Skeletal muscle cell (primary cell): ENCODE measurements at places on chromosomes 3 and 15.

- no peak for DNase-seq
These were observed 1.4 kb downstream of the TOMM70 start for GRCh38 chr3:100399341-100400071.

DNA sequence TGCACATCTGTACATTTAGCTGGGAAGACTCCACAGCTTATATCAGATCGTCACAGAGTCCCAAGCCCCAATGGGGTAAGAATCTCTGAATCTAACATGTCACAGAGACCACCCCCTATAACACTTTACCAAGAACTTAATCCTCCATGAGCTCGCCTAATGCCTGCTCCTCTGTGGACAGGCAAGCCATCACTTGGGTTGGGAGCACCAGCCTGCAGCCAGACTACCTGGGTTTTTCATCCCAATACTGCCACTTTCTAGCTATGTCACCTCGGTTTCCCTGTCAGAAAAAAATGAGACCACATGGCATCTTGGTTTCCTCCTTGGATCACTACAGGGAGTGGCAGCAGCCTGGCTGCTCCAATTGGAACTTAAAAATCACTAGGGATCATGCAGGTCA is 277.9 kb upstream of the TLE3 start:
- no peak for DNase-seq

DNA sequence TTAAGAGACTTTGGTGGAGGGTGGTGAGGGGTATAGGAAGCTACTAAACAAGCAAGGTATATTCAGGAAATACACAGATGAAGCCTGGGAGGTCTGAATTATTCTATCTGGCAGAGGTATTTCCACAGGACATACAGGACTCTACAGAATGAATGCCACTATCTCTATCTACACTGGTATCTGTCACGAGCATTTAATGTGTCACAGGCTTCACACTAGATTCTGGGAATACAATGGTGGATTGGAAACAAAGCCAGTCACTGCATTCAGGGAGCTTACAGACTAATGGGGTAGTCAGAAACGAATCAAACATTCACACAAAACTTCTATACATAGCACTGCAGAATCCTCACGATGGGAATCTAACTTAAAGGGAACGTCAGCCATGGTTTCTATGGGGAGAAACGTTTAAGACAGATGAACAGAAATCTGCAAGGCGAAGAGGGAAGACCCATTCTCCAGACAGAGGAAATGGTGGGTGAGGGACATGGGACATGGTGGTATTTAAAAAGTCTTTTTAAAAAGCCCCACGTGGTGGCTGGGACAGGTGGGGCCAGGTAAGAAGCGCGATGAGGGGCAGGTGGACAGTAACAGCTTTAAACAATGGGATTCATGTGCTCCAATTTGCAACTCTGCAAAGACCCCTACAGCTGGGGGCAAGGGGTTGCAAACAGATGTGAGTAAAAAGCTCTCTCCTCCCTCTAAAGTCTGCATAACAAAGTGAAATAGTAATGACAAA is 16.5 kb downstream of the LRIG1 start:
- no peak for DNase-seq

DNA sequence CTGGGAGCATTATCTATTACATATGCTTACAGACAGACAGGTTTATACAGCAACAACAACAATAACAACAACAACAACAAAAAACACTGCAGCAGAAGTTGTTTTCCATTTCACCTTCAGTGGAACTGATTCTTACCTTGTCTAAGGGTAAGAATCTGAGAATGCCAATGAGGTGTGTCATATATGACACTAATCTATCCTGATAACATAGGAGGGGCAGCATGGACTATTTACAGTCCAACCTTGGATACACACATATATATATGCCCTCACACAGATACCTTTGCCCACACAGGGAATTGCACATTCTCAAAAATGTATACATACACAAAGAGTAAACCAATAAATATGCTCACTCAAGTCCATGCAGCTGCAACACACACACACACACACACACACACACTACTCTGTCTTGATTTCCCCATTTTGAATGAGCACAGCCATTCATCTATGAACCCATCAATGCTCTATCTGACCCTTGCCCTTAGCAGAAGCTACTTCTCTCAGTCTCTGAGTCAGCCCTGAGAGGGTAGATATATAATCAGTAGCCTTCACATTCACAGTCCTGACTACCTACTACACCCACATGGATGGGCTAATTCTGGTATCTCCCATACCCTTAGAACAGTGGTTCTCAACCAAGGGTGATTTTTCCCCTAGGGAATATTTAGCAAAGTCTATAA is 9.7 kb upstream of the TRANK1 start:
- no peak for DNase-seq

GRCh38 chr15:94366781-94367180 is 135.4 kb downstream of the MCTP2 start:
- no peak for DNase-seq

DNA sequence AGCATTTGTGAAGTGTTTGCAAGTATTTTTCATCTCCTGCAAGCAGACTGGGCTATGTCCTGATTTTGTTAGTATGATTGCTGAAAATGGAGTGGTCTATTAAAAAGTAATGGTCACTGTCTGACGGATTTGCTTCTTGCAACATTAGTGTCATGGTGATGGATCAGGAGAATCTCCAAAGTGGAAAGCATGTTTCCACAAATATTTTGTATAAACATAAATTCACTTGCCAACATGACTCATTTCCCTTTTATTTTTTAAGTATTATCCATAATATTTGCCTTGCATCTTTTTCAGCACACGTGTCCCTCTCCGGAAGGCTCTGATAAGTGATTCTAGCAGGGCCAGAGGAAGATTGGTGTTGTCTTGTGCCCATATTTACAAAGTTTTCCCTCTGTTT is 27.4 kb upstream of the CACNA2D3 start:
- DNase-seq: no peak

DNA sequence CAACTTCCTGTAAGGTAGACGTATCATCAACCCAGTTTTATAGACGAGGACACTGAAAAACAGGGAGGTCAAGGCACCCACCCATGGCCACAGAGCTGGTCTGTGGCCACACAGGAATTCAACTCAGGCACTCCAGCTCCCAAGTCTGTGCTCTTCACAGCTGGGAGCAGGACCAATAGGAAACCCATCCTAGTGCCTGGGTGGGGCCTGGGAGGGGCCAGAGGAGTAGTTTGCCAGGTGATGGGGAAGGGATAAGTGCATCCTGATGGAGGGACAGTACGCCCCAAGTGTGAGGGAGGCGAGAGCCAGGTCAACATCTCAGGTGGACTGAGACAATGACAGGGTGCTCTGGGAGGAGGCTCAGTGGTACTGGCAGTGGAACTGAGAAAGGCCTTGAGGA is 22.0 kb downstream of the KIF9 start:
- no peak for DNase-seq

DNA sequence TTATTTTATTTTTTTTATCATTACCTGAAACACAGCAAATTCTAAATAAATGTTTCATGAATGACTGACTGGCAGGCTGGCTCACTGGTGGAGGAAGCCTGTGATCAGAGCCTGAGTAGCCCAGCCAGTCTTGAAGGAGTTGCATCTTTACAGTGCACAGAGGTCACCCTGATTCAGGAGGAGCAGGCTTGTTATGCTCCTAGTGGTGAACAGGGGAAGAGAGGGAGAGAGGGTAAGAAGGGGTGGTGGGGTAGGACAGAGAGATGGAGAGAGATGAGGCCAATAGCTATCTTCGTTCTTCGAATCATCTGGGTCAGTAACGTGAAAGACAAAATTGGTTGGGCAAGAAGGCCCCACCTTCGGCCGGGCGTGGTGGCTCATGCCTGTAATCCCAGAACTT is 202.6 kb upstream of the MCTP2 start:
- no peak for DNase-seq

GRCh38 chr15:58931987-58932588 is 1.4 kb downstream of the SLTM start:
- DNase-seq: no peak

DNA sequence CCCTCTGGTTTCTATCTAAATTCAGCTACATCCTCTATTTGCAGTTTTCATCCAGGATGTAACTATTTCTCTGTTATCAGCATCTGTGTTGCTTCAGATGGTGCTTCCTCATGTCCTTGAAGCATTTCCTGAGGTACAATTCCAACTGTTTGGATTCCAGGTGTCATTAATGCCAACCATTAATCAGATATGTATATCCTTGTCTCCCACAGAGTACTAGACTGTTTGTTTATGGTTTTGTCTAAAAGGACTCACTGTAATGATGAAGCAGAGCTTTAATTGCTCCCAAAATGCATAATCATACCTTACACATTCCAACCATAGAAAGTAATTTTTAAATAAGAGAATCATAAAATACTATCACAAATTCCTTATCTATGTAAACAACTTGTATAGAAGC is 288.5 kb upstream of the MME start:
- DNase-seq: no peak

- no peak for DNase-seq
These were observed 210.0 kb upstream of the IGF1R start for GRCh38 chr15:98438326-98438725.

DNA sequence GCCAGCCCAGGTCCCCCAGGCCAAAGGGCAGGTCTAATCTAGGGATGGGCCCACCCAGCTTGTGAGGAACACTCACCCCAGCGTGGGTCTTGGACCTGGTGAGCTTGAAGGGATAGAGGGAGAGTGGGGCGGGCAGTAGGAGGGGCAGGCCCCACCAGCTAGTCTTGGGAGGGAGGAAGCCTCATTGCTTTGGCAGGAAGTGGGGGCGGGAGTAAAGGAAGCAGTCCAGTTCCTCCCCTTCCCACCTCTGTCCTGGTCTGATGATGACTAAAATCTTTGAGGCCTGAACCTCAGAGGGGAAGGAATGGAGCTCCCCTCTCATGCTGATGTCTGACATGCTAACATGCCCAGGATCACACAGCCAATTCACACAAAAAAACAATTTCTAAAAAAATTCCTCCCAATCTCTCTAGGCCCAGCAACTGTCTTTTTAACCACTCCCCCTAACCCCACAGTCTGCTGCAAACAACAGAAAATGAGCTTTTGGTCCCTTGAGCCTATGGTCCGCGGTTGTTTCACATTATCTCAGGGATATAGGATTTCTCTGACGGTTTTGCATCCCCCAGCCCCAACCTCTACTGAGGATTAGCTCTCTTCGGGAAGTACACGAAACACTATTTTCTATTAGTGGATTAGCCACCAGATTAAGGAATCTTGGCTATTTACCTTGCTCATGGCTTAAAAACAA is 30.7 kb upstream of the DUSP7 start:
- peak; percentile 22 for DNase-seq

DNA sequence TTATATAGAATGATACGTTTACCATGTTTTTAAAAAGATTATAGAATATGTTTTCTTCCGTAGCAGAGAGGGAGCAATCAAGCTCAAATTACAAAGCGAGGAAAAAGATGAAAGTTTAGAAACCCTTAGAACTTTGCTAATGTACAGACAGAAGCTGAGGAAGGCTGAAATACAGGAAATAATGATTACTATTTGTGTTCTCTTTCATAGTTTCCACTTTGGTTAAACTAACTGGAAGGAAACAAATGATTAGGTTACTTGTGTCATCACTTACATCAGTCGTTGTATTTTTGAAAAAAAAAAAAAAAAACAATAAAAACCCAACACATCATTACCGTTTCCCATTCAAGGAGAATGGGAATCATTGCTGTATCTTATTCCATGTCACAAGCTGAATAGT is 337.8 kb upstream of the CBLB start:
- no peak for DNase-seq

GRCh38 chr15:61299075-61299763 is 70.1 kb upstream of the RORA start:
- no peak for DNase-seq

- DNase-seq: no peak
These were observed 159.1 kb downstream of the AKAP13 start for GRCh38 chr15:85539491-85539890.

- DNase-seq: no peak
These were observed 219.5 kb upstream of the CBLB start for GRCh38 chr3:106088304-106088703.

GRCh38 chr3:97694876-97695275 is 69.7 kb upstream of the ARL6 start:
- DNase-seq: no peak

- DNase-seq: no peak
These were observed 33.9 kb upstream of the IREB2 start for GRCh38 chr15:78404125-78404524.

DNA sequence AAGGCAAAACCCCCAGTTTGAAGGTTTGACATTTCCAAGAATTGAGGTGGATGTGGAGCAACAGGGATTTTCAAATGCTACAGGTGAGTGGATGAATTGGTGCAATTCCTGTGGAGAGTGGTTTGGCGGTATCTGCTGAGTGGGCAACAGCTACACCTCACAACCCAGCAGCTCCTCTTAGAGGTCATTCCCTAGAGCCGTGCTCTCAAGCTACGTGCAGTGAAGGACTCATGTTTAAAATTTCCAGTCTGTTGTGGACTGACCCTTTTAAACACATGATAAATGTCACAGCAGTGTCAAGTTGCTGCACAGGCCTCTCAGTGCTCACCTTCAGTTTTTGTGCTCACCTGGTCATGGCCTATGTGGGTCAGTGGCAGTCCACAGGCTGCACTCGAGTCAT is 9.5 kb downstream of the C3orf20 start:
- no peak for DNase-seq

- peak; percentile 92 for DNase-seq
These were observed 85.6 kb downstream of the NEDD4 start for GRCh38 chr15:55907797-55908196.

DNA sequence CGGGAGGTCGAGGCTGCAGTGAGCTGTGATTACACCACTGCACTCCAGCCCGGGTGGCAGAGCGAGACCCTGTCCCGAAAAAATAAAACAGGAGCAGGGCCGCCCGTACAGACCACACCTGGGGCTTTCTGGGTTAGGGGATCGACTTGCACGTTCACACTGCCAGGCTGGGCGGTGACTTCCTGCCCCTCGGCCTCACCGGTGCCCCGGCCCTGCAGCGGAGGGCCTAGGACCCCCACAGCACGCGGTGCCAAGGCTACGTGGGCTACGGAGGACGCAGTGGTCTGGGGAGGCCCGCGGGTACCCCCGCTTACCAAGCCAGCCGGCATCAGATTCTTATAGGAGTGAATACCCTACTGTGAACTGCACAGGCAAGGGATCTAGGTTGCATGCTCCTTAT is 11.6 kb upstream of the TTC14 start:
- DNase-seq: no peak

DNA sequence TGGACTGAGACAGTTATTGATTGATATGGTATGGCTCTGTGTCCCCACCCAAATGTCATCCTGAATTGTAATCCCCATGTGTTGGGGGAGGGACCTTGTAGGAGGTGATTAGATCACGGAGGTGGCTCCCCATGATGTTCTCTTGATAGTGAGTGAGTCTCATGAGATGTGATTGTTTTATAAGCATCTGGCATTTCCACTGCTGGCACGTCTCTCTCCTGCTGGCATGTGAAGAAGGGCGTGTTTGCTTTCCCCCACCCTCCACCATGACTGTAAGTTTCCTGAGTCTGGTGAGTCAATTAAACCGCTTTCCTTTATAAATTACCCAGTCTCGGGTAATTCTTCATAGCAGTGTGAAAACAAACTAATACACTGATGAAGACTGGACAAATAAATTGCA is 105.6 kb upstream of the MELTF start:
- no peak for DNase-seq

- DNase-seq: no peak
These were observed 78.3 kb upstream of the MLF1 start for GRCh38 chr3:158492685-158493084.

- DNase-seq: no peak
These were observed 148.0 kb upstream of the STRIT1 start for GRCh38 chr3:155441506-155441905.

GRCh38 chr3:14396031-14396692 is 6.2 kb upstream of the SLC6A6 start:
- no peak for DNase-seq

GRCh38 chr3:194101592-194102432 is 34.1 kb upstream of the HES1 start:
- DNase-seq: no peak

GRCh38 chr3:165852711-165853110 is 15.5 kb upstream of the BCHE start:
- peak; percentile 4 for DNase-seq
